NCI-H2171 treated with DMSO at 0.1 percent for 48 hours (cell line): ENCODE measurements at places on chromosomes 3 and 15.
A peak's percentile ranks its signal among the peaks of the same experiment; 100 is the strongest.

GRCh38 chr3:190183121-190183520 lies 62.4 kb upstream of the P3H2 start:
- peak; percentile 45 for DNase-seq

DNA sequence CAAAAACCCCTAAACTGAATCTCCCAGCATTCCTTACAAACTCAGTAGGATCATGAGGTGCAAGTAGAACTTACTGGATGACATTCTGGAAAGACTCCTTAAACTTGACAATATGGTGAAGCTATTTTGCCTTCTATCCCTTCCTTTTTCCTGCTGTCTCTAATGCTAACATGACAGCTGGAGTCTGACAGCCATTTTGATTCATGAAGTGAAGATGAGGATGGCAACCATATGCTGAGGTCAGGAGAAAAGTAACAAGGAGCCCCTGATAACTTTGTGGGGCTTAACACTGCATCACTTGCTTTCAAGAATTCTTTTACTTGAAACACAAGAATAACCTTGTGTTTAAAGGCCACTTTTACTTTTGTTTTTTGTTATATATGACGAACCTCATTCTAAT lies 15.0 kb upstream of the NEK10 start:
- no peak for DNase-seq

DNA sequence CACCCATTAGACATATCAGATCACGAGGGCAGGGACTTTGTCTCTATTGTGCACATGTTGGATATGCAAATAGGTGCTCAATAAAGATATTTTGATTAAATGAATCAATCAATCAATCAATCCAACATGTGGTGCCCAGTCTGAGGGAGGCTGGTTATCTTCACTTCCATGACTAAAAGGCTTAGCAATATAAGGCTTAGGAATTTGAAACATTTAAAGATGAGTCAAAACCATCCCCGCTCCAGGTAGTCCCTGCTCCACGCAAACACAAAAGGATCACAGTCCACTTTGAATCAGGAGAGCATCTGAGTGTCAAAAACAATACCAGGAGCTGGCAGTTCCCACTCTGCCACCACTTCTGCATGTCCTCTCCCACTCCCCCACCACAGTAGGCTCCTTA lies 25.8 kb upstream of the PRICKLE2 start:
- no peak for DNase-seq

- DNase-seq = no peak
These were observed 183.3 kb downstream of the SATB1 start for GRCh38 chr3:18241837-18242236.

GRCh38 chr3:146403792-146404191 lies 65.6 kb downstream of the PLSCR2 start:
- no peak for DNase-seq

- DNase-seq = no peak
These were observed 193.9 kb upstream of the UBE2E1 start for GRCh38 chr3:23611737-23612295.

- DNase-seq = no peak
These were observed 155.6 kb downstream of the MEGF11 start for GRCh38 chr15:66098022-66098363.

DNA sequence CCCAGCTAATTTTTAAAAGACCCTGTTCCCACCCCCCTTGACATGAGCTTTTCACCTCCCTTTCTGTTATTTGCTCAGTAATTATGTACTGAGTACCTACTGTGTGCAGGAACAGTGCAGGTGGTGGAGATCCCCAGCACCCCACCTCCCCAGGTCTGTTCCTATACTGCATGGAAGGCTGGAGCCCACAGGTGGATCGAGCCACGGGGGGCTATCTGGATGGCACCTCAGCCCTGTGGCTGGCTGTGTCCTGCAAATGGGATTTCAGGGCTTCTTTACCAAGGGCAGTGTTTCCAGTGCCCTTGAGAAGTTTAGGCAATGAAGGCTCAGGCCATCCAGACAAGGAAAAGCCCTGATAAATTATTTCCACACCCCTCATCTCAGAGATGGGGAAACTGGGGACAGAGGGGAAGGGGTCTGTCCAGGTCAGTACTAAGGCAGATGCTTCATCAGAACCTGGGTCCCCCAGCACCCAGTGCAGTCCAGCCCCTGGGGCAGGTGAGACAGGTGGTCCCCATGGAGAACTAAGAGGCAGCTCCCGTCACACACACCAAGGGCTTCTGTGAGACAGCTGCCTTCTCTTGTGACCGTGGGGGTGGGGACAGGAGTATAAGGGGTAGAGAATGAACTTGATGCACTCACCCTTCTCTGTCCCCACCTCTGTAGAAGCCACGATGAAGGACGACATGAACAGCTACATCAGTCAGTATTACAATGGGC lies 109.6 kb downstream of the ETFA start:
- DNase-seq = no peak

DNA sequence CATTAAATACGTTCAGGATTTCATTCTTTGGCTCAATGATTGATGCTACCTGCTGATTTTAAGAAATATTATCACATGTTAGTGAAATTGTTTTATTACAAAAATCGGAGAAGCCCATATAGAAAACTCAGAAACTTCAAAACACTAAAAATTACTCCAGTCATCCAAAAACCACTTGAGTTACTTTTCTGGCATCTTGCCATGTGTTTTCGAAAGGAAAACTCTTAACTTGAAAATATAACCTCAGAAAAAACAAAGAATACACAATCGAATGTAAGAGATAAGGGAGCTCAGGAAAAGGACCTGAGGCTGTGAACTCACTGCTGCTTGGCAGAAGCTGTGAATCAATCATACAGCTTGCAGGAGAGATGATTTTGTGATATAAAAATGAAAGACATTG lies 151.3 kb upstream of the SLITRK3 start:
- no peak for DNase-seq

- no peak for DNase-seq
These were observed 9.1 kb downstream of the ABHD2 start for GRCh38 chr15:89097313-89097712.

GRCh38 chr3:179463319-179463718 lies 12.0 kb upstream of the GNB4 start:
- no peak for DNase-seq

- no peak for DNase-seq
These were observed 68.7 kb upstream of the CGNL1 start for GRCh38 chr15:57307527-57308169.

- DNase-seq = no peak
These were observed 107.1 kb upstream of the PHLDB2 start for GRCh38 chr3:111751961-111752360.

DNA sequence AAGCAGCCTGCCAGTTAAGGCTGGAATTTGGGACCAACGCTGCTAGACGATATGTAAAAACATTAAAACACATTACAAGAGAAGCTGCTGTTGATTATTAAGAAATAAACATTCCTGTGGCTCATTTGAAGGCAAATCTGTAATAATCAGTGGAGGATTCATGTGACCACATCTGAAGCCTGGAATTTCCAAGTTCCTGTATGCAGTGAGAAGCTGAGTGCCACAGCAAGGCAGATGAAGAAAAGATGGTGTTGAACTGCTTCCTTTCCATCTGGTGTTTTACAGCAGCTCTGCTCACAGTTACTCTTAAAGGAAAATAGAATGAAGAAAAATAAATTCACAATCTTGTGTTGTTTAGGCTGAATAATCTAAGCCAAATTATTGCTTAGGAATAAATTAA lies 139.3 kb upstream of the ROBO2 start:
- no peak for DNase-seq

GRCh38 chr3:72379500-72380187 lies 468.6 kb downstream of the SHQ1 start:
- no peak for DNase-seq

DNA sequence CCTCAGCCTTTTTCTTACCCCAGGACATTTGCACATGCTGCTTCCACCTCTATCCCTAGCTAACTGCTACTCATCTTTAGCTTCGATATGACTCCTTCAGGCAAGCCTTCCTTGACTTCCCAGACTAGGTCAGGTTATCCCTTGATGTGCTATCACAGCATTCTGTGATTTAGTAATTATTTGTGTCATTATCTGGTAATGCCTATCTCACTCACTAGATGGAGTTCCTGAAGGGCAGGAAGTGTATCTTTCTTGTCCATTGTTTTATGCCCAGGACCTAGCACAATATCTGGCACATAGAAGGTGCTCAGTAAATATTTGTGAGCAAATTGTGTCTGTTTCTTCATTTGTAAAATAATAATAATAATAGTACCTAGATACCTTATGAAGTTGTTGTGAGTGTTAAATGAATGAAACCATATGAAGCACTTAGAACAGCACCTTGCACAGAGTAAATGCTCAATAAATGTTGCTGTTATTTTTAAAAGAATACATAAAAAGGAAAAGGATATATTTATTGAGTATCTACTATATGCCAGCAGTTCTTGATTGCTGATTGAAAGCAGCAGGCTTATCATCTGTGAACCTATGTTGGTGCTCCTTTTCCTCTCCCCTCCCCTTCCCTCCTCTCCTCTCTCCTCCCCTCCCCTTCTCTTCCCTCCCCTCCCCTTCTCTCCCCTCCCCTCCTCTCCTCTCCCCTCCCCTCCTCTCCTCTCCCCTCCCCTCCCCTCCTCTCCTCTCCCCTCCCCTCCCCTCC lies 31.5 kb downstream of the SQOR start:
- DNase-seq = no peak

GRCh38 chr3:77931255-77932009 lies 891.5 kb downstream of the ROBO2 start:
- DNase-seq = peak; percentile 1

DNA sequence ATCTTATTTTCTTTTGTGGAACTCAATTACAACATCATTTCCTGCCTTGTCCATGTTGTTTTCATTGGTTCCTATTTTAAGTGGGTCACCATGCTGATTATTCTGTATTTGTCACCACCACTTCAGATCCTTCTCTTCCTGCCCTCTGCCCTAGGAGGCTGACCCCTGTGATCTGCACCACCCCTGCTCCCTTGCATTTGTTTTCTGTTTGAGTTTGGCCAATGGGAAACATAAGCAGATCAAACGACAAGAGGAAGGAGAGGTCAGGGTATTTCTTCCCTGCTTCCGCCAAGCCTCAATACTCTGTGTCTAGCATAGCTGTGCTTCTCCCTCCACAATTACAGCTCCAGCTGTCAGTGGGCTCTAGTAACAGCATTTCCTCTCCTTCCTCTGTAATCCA lies 71.6 kb downstream of the IMPG2 start:
- DNase-seq = no peak

DNA sequence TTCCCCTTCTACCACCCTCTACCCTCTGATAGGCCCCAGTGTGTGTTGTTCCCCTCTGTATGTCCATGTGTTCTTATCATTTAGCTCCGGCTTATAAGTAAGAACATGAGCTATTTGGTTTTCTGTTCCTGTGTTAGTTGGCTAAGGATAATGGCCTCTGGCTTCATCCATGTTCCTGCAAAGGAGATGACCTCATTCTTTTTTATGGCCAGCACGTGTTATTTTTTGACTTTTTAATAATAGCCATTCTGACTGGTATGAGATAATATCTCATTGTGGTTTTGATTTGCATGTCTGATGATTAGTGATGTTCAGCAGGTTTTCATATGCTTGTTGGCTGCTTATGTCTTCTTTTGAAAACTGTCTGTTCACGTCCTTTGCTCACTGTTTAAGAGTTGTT lies 63.1 kb upstream of the NPHP3 start:
- no peak for DNase-seq

DNA sequence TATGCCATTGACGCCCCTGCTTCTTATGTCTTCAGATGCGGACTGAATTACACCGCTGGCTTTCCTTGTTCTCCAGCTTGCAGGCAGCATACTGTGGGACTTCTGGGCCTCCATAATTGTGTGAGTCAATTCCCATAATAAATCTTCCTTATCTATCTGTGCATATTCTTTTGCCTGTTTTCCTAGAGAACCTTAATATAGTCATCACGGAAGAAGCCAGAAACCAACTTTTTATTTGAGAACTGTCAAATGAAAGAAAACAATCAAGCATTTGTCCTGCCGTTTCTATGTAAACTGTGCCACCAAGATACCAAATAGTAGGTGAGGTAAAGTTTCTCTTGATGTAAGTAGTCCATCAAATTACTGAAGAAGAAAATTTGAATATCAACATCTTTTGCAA lies 51.8 kb upstream of the B3GALNT1 start:
- no peak for DNase-seq

DNA sequence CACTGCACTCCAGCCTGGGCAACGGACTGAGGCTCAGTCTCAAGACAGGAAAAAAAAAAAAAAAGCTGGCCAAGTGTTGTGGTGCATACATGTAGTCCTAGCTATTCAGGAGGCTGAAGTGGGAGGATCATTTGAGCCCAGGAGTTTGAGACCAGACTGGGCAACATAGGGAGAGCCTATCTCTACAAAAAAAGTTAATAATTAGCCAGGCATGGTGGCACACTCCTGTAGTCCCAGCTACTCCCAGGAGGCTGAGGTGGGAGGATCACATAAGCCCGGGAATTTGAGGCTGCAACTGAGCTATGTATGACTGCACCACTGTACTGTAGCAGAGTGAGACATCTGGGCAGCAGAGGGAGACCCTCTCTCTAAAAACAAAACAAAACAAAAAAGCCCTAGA lies 58.9 kb downstream of the RBPMS2 start:
- DNase-seq = no peak

GRCh38 chr3:138477801-138478200 lies 43.4 kb downstream of the ESYT3 start:
- no peak for DNase-seq

- DNase-seq = peak; percentile 57
These were observed 2.1 kb upstream of the FAM131A start for GRCh38 chr3:184335291-184335660.

GRCh38 chr15:60635507-60636352 lies 156.8 kb upstream of the ICE2 start:
- DNase-seq = no peak

DNA sequence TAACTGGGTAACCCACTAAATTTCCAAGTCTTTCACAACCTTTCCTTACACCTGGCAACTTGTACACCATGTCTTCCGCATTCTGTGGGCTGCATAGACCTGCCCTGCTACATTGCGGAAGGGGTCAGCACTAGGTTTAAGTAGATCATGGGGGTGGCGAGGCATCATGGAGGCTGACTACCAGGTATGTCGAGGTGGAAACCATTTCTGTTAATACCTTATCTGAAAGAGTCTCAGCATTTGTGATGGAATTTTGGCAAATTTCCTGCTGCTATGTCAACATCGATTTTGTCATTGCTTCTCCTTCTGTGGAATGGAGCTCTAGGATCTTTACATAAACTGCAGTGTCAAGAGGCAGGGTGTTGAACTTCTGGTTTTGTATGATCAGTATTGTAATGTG lies 187.2 kb downstream of the GHSR start:
- DNase-seq = no peak

DNA sequence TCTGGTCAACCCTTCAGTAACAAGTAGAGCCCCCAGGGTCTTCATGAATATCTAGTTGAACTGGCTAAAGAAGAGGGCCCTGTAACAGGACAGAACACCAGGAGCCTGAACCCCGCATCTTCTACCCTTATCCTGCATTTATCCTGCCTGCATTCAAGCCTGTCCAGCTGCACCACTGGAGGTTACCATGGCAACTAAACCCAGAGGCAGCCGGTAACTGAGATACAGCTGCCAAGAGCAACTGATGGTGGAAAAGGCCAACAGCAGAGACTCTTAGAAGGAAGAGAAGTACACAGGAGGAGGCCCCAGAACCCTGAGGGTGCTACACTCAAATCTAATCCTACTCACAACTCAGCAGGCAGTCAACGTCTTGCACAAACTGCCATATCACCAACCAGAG lies 3.7 kb upstream of the PRKAR2A start:
- DNase-seq = peak; percentile 16

GRCh38 chr3:30510596-30510995 lies 95.8 kb upstream of the TGFBR2 start:
- no peak for DNase-seq
